ENCODE measurements at places on chromosomes 5 and 9. TPM values are rescaled to one million over a fixed set of nuclear protein-coding genes. Genes with fewer than 3 reads are reported as not detected.

ADCY2 gene
- total RNA-seq: 74.9 TPM

DNA sequence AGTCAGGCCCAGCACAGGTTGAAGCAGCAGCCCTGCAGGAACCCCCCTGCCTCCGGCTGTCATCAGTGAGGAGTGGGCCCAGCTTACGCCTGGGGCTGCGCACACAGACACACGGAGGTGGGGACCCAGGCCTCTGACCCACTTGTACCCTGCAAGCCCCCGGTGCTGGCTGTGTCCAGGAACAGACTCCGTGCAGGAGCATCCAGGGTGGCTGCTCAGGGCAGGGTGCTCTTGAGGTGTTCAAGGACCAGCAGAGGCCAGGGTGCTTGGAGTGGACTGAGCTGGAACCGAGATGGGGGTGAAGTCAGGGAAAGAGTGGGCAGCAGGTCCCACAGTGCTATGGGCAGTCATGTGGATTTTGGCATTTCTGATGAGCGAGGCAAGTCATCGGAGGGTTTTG is 199.5 kb downstream of the CACNA1B start:
- DNase-seq: no peak

GRCh38 chr9:94610181-94610606 is 16.6 kb upstream of the FBP2 start:
- no peak for DNase-seq

GRCh38 chr5:33346534-33346933 is 94.2 kb upstream of the TARS1 start:
- no peak for DNase-seq

FGF18 gene
- not detected for total RNA-seq

- DNase-seq: no peak
These were observed 18.1 kb upstream of the SSBP2 start for GRCh38 chr5:81768935-81769452.
